ENCODE measurements at places on chromosomes 5 and 9.

GRCh38 chr9:27117489-27118135 lies 8.6 kb downstream of the TEK start:
- no peak for DNase-seq

- no peak for DNase-seq
Measured at GRCh38 chr5:72281764-72282499, 38.1 kb downstream of the MRPS27 start.

- DNase-seq, result no peak
Measured at GRCh38 chr9:121671612-121672155, 20.2 kb downstream of the DAB2IP start.

- no peak for DNase-seq
Measured at GRCh38 chr9:86349271-86349670, 4.9 kb downstream of the TUT7 start.

DNA sequence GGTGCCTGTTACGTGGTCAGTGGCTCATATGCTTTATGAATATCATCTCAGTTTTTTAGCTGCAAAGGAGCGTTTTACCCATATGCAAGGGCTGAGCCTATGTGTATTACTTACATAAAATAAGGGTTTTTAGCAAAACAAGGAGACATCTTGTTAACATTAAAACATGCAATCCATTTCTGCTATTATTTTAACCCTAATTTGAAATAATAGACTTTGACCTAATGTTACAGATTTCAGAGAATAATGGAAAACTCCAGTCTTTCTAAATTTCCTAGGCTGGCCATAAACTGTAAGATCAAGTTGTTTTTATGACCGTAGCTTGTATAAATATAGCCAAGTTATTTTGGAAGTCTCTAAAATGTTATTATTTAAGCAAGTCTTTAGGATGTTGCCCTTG lies 121.1 kb upstream of the SEMA6A start:
- no peak for DNase-seq

DNA sequence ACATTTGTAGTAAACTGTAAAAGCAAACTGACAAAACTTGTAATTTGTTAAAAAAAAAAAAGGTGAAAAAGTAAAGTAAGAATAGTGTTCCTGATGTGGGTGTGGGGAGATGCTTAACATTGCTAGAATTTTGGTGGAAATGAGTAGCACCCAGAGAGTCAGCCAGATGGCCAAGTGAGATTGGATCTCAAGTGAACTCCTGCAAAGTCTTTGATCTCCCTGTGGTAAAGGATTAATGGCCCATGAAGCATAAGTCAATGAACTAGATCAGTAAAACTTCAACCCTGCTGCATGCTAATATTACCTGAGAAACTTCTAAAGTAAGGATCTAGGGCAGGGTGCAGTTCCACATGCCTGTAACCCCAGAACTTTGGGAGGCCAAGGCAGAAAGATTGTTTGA lies 19.0 kb upstream of the FAM169A start:
- DNase-seq, result no peak

DNA sequence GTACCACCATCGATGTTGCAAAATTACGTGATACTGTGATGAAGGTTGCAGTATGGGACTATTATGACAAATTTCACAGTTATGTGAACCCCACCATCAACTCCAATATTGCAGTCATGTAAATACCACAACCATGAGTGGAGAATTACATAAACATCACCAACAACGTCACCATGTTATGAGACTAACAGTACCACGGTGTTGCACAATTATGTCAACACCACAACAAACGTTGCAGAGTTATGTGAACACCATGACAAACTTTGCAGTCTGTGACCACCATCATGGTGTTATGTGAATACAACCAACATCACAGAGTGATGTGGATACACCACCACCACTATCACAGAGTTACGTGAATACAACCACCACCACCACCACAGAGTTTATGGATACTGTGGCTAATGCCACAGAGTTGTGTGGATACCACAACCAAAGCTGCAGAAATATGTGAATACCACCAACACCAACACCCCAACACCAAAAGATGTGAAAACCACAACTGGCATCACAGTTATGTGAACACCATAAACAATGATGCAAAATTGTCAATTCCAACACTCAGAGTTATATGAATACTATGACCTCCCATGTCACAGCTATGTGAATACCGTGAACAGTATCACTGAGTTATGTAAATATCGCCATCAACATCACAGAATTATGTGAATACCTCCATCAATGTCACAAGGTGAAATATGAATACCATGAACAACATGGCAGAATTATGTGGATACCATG lies 62.4 kb downstream of the SHC3 start:
- DNase-seq, result no peak

DNA sequence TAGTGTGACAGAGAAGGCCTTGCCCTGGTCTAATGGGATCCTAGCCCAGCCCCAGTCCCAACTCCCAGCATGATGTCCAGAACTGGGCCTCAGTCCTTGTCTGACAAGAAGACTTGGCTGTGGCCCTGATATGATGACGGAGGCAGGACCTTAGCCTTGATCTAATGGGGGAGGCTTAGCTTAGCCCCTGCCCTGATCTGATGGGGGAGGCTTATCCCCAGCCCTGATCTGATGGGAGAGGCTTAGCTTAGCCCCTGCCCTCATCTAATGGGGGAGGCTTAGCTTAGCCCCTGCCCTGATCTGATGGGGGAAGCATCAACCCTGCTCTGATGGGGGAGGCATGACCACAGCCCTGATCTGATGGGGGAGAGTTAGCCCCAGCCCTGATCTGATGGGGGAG lies 3.7 kb downstream of the PKN3 start:
- no peak for DNase-seq

DNA sequence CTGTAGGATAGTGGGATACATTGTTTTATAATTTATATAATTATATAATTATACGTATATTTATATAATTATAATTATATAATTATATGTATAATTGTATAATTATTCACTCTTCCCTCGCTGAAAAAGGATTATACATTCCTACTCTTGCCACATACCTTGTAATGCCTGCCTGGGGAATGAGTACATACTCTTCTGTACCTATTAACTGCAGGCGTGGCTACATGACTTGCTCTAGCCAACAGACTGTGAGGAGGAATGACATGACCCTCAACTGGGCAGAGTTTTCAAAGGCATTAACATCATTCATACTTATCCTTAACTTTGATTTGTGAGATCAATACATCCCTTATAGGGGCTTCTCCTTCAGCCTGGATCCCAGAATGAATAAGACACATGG lies 19.1 kb downstream of the ERMP1 start:
- no peak for DNase-seq

- DNase-seq, result no peak
Measured at GRCh38 chr5:54276048-54276447, 34.3 kb downstream of the ARL15 start.

- no peak for DNase-seq
Measured at GRCh38 chr5:116671211-116671736, 96.7 kb upstream of the SEMA6A start.

- no peak for DNase-seq
Measured at GRCh38 chr5:67451640-67452279, 255.2 kb upstream of the CD180 start.

- no peak for DNase-seq
Measured at GRCh38 chr9:86405926-86406325, 51.7 kb upstream of the TUT7 start.

- no peak for DNase-seq
Measured at GRCh38 chr9:112308588-112308987, 24.8 kb downstream of the PTBP3 start.

DNA sequence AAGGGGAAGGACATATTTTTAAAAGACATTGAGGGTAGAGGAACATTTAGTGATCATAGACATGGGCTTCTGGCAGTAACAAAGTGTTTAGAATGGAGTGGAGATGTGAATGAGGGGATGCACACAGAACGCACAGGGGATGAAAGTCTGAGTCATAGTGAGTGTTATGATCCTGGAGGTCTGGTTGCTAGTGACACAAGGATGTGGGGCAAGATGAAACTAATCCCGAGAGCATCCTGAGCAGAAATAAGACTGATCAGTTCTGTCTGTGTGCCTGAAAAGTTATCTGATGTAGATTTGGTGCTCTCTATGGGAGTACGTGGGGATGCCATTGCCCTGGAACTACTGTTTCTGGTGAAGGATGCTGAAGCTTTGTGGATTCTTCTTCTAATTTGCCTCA lies 141.1 kb downstream of the CHSY3 start:
- no peak for DNase-seq

GRCh38 chr9:90073186-90073945 lies 468.6 kb downstream of the GADD45G start:
- no peak for DNase-seq

DNA sequence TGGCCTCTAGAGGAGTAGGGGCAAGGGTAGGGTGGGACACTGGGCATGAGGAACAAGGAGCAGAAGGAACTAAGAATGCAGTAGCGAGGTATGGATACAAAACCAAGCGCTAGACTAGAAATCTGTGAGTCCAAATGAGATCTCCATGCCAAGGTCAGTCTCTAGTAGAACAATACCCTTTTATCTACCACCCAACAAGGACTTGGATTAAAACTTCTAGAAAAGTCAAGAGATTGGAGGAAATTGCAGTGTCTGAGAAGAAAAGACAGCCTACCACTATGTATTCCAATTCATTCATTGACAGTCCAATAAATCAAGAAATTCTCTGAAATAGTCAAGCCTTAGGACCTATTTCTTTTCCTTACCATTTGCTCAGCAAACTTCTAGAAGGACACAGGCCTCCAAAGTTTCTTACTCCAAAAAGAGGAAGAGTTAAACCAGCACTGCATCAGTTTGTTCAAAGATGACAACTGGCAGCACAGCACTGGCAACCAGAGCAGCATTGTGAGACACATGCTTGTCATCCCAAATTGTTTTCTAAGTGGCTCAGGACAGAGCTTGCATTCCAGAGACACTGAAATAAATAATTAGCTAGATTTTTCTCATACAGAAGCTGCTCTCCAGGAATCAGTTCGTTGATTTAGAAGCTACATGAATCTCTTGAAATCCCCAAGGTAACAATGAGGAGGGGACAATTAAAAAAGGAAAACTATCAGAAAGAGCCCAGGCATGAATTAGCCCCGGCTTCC lies 22.6 kb downstream of the ABCA1 start:
- DNase-seq, result no peak

DNA sequence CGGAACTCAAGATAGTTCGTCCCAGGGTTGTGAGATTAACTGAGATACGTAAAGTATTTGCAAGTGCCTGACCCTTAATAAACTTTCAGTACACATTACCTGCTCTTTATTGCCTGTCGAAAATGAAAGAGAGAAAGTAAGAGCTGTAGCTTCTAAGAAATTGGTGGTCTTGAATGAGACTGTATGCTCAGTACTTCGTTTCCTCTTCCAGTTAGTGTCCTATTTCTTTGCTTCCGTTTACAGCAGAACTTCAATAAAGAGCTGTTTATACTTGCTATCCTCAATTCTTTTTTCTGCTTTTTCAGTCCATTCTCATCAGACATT lies 534 bp downstream of the SRFBP1 start:
- DNase-seq, result no peak

DNA sequence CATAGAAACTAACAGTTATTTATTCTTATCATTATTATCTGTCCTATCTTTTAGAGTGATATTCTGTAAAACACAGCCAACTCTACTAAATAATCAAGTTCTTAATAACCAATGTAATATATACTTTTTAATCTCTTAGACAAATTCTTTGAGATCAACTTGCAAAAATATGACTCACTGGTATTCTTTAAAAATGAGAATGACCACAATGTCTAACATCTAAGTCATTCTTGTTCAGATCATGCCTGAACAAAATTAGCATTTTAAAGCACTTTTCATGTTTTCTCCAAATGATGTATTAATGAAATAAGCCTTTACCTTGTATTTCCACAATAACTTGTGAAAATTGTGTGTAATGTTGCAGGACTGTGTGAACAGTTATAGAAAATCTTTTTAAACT lies 356.9 kb upstream of the RGMB start:
- DNase-seq, result no peak

GRCh38 chr5:134132372-134133187 lies 18.1 kb downstream of the TCF7 start:
- DNase-seq, result peak; percentile 77

DNA sequence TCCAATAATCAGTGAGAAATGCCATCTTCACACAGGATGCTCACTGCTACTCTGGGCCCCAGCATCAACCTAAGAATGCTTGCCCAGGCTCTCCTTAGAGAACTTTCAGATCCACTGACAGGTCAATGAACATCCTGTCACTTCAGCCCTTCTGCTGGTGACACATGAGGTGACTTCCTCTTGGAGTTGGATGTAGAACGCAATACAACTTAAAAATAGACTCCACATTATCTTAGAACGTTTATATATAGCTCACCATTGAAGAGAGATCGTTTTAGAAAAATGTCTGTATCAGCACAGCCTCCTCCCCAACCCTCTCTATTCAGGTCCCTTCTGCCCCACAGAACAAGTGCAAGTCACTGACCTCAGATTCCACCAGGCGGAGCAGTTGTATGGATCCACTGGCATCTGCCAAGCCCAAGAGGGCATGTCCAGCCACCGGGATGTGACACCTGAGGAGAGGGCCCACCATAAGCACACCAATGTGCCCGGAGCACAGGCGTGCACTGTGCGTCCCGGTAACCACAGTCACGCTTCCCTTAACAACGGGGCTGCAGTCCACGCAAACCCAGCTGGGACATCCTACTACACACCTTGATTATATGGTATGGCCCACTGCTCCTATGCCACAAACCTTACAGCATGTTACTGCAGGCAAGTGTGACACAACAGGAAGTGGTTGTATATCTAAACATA lies 2.9 kb downstream of the DPH7 start:
- no peak for DNase-seq

- DNase-seq, result peak; percentile 57
Measured at GRCh38 chr5:141605523-141606277, 13.1 kb downstream of the DIAPH1 start.

DNA sequence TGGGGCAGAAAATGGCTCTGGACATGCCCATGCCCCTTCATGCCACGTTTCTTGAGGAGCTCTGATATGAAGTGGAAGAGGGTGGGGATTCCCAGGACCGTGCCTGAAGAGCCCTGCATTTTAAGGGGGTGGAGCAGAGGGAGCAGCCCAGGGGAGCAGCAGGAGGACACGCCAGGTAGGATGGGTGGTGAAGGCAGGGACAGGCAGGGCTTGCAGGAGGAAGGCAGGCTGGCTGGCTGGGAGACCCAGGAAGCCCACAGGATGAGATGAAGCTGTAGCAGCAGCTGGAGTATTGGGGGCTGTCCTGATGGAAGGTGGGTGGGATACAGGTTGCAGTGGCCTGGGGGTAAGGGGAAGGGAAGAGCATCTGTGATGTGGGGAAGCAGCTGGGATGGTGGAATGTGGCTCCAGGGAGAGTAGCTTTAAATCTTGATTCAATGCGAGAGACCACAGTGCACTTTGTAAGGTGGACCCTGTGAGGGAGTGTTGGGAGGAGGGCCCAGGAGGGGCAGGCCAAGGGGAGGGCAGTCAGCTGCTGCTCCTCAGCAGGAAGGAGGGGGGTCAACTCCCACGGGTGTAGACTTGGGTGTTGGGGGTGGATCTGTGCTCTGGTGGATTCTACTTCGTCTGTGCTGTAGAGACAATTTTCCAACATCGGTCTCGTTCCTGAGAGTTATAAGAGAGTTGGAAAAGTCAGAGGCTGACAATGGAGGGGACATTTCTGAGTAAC lies 242.6 kb upstream of the IRX4 start:
- no peak for DNase-seq
